ENCODE measurements at places on chromosomes 2 and 18.

DNA sequence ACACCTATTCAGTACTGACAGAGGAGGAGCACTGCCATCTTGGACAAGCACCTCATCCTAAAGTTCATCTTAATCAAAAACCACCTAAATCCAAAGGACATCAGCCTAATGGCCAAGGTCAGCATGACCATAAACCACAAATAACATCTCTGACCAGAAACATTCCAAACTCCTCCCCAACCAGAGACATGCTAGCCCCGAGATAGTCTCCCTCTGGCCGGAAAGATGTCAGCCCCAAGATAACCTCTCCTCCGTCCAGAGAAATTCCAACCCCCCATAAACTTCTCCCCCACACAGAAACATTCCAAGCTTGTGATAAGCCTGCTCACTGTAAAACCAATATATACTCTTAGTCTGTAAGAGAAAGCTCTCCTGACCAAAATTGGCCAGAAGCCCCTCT, 260.6 kb downstream of the CLIP4 start:
- no peak for DNase-seq

GRCh38 chr18:33567705-33568104, 10.3 kb upstream of the ASXL3 start:
- DNase-seq: no peak

DNA sequence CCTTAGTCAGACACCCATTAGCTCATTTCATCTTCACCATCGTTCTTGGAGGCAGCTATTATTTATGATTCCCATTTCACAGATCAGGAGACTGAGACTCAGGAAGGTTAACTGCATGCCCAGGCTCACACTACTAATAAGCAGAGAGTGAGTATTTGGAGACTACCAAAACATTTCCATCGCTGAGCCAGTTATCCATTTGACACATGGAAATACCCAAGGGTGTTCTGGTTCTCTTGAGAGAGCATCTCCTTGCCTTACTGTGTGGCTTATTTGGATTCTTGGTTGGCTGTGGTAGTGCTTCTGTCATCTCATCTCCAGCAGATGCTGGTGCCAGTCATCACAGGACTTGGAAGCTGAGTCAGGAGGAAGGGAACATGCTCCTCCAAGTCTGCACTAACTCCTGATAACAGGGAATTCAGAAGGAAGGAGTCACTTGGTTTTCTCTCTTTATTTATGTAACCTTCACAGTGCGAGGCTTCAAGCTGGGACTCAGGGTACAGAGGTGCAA, 55.2 kb downstream of the RASGRP3 start:
- DNase-seq: no peak

DNA sequence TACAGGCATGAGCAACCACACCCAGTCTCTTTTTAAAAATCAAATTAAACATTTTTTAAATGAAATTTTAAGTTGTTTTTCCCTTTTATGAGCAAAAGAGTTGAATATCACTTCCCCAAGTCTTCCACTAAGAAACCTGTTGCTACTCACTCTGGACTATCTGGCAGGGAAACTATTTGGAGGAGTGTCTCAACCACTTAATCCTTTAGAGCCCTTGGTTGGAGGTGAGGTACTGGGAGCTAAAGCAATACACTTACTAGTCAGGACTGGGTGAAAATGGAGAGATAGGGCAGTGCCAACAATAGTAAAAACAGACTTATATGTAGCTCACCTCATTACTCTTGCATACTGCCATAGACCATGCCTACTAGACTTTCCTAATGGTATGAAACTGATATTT, 135.5 kb downstream of the RND3 start:
- no peak for DNase-seq

DNA sequence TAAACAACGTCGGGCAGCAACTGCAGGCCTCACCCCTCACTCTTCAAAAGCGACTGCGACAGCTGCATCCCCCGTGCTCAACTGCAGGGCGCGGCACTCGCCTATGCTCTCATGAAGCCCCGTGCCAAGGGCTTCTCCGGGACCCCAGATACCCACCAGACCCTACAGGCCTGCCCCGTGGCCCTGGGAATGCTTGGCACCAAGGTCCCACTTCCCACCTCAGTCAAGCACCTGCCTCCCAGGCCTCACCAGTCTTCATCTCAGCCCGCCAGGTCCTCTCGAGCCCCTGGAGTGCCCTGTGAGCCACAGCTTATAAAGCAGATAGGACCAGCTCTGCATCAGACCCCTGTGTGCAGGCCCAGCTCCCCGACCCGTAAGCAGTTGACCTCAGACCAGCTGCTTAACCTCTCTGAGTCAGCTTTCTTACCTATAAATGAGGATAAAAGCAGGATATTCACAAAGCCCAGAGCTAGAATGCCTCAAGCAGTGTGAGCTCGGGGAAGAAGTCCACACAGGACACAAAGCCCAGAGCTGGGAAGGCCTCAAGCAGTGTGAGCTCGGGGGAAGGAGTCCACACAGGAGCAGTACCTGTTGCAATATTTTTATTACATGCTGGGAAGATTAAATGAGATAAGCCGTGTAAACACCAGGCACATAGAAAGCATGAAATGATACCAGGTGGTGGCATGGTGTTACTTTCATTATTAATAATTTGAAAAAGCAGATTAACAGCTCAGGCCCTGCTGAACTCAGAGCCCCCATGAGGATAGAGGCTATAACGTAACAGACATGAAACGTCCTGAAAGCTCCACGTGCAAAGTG, 96.9 kb downstream of the HDAC4 start:
- DNase-seq: no peak

- DNase-seq: no peak
Measured at GRCh38 chr2:133787207-133787606, 218.9 kb upstream of the NCKAP5 start.

- no peak for DNase-seq
Measured at GRCh38 chr2:212682937-212683336, 144.3 kb upstream of the ERBB4 start.

- DNase-seq: no peak
Measured at GRCh38 chr2:96399342-96400048, 63.9 kb downstream of the NCAPH start.

GRCh38 chr2:72137498-72138010, 10.1 kb downstream of the CYP26B1 start:
- peak; percentile 46 for DNase-seq

DNA sequence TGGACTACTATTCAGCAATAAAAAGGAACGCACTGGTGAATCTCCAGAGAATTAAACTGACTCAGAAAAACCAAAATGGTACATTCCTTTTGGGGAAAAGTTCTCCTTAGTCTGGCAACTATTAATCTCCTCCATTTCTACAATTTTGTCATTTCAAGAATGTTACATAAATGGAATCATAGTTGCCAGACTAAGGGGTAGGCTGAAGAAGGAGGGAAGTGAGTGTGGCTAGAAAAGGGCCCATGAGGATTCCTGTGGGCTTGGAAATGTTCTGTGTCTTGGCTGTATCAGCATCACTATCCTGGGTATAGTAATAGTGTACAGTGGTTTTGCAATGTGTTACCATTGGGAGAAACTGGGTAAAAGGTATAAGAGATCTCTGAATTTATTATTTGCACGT, 72.4 kb downstream of the ZAP70 start:
- no peak for DNase-seq

GRCh38 chr18:457140-457519, 43.4 kb downstream of the COLEC12 start:
- DNase-seq: no peak

GRCh38 chr2:216769626-216770025, 74.3 kb upstream of the IGFBP5 start:
- DNase-seq: no peak

- peak; percentile 50 for DNase-seq
Measured at GRCh38 chr2:54945391-54946219, 104.6 kb downstream of the RTN4 start.

DNA sequence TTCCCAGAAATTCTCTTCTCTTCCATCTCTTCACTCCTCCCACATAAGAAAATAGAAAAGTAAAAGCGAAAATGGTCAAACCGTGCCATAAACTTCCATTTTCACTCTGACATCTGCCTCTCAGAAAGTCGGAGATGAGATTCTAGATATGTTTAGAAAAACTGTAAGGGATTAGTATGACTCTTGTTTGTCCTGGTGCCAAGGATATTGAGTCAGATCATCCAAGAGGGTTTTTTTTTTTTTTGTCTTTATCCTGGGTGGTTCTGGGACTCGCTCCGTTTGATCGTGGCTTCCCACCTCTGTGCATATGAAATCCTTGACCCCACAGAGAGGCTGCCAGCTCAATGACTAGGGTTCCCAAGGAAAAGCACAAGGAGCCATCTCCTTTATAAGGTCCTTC, 17.3 kb downstream of the EN1 start:
- DNase-seq: no peak

DNA sequence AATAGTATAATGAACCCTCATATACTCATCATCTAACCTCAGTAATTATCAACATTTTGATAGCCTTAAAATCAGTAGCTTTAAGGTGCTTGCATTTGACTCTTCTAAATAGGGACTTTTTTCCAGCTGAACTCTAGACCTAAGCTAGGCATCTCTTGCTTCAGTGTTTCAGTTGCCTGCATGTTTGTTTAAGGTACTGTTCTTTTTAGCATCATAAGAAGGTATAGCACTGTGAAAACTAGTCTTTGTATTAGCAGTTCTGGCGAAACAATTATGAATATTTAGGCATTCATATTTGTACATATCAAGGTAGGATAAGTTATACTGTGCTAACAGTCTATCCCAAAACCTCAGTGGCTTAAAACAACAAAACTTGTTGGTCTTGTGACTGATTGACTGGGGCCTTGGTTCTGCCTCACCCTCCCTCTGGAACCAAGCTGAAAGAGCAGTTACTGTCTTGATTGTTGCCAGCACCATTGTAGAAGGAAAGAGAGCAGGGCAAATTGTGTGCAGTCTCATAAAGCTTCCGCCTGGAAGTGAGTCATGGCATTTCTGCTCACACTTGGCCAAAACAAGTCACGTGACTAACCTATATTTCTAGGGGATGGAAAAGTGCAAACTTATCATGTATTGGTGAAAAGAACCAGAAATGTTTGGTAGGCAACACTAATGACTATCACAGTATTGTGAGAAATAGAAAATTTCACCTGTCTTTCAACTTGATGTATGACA, 24.3 kb downstream of the GALNT1 start:
- DNase-seq: no peak

DNA sequence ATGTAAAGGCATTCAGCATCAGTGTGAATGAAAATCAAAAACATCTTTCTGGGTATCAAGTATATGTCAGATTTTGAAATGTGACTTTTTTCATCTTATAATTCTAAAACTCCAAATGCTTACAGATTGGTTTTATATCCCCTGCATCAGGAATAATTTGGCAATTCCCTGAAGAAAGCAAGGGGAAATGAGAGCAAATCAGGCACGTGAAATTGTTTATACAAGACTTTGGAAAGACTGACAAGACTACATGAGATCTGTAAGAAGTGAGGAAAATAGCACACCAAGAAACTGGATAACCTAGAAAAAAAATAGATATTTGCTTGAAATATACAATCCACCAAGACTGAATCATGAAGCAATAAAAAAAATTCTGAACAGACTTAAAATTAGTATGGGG, 13.8 kb downstream of the COL6A3 start:
- no peak for DNase-seq

- no peak for DNase-seq
Measured at GRCh38 chr18:48612917-48613316, 74.1 kb downstream of the CTIF start.

- no peak for DNase-seq
Measured at GRCh38 chr18:45056926-45057325, 376.2 kb downstream of the SETBP1 start.

DNA sequence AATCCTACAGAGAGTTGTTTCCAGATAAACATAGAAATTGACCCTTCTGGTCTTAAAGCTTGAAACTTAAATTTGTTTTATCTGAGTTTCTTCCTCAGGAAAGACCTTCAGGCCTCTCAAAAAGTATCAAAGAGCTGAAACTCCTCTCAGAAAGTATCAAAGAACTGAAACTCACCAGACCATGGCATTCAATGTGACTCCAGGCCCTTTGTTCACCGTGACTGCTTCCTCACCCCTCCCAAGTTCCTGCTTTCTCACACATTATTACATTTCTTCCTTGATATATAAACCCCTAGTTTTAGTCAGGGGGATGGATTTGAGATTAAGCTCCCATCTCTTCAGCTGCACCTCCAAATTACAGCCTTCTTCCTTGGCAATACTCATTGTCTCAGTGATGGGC, 6.0 kb downstream of the ANKMY1 start:
- DNase-seq: no peak

- DNase-seq: no peak
Measured at GRCh38 chr2:191319186-191319585, 74.0 kb downstream of the MYO1B start.

DNA sequence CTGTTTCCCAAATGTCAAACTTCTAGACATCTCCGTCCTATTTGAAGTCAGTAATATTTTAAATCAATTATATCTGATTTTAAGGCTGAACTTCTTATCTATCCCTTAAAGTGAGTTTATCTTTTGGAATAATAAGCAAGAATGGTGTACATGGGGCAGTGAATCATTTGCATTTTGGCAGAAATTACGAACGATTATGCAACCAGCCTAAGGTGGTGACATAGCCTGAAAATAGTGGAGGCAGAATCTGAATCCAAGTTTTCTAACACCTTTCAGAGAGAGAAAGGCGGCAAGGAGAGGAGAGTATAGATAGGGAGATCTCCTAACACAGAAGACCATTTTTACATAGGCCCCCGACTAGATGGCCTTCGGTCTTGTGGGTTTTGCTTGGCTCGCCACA, 10.7 kb downstream of the ZBTB14 start:
- DNase-seq: no peak

GRCh38 chr2:104433657-104434056, 420.3 kb upstream of the POU3F3 start:
- no peak for DNase-seq

- DNase-seq: no peak
Measured at GRCh38 chr2:46239847-46240181, 57.4 kb upstream of the EPAS1 start.

- DNase-seq: no peak
Measured at GRCh38 chr2:185875136-185875931, 136.7 kb downstream of the FSIP2 start.

GRCh38 chr2:107737756-107738155, 88.9 kb upstream of the RGPD4 start:
- DNase-seq: no peak

- no peak for DNase-seq
Measured at GRCh38 chr18:50571606-50572005, 11.7 kb downstream of the MAPK4 start.

GRCh38 chr2:98915751-98916358, 20.2 kb downstream of the CRACDL start:
- DNase-seq: no peak

- no peak for DNase-seq
Measured at GRCh38 chr18:80167931-80168330, 58.9 kb downstream of the ADNP2 start.

- no peak for DNase-seq
Measured at GRCh38 chr2:168149150-168149974, 98.0 kb downstream of the STK39 start.

Measured in anterior cingulate cortex (tissue), 58 donors.